ENCODE measurements at places on chromosomes 5 and 9. TPM values are rescaled to one million over a fixed set of nuclear protein-coding genes. Genes with fewer than 3 reads are reported as not detected.
A peak's percentile ranks its signal among the peaks of the same experiment; 100 is the strongest.

Gene SLC34A3
- total RNA-seq = not detected

Gene BTNL8
- not detected for total RNA-seq

Gene TMEM174
- not detected for total RNA-seq

Gene FCN2
- total RNA-seq = not detected

Gene PDCD1LG2
- 4.6 TPM for total RNA-seq

Gene SPINK6
- not detected for total RNA-seq

Gene PPP3R2
- not detected for total RNA-seq

Gene SVEP1
- 37.2 TPM for total RNA-seq

Gene FOXI1
- total RNA-seq = not detected

- no peak for ATAC-seq
Measured at GRCh38 chr9:130992682-130993032, 16.3 kb upstream of the LAMC3 start.

DNA sequence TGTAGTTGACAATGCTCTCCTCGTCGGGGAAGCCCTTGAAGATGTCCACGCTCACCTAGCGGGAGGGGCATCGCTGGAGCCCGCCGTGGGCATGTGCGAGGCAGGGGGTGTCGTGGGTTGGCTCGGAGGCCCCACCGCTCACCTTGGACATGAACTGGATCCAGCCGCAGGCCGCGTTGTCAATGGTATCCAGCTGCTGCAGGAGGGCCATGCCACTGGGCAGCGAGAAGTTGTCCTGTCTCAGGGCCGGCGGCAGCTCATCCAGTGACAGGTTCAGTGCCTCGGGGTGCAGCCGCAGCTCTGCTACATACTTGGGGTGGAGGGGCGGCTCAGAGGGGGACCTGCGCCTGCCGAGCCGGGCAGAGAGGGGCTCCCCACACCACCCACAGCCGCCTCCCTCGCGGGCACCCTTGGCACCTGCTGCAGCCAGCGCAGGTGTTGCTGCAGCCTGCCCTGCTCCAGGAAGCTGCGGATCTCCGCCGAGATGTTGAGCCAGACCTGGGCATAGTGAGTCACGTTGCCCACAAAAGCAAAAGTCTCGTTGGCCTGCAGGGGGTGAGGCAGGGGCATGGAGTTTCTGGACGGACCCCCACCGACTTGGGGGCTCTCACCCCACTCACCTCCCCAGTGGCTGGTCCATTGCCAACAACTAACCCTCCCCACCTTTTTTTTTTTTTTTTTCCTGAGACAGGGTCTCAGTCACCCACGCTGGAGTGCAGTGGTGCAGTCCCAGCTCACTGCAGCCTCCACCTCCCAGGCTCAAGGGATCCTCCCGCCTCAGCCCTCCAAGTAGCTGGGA, 9.1 kb downstream of the ABCA2 start:
- ATAC-seq = no peak

DNA sequence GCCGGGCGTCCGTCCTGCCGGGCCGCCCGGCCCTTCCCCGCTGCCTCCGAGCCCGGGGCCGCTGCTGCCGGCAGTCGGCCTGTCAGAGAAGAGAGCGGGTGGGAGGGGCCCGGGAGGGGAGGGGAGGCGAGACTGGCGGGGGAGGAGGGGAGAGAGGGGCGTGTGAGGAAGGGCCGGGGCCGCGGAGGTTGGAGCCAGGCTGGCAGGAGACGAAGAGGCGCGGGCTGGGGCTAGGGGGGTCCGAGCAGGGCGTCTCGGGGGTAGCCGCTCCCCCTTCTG, 570 bp downstream of the CREBRF start:
- ATAC-seq = peak; percentile 76

DNA sequence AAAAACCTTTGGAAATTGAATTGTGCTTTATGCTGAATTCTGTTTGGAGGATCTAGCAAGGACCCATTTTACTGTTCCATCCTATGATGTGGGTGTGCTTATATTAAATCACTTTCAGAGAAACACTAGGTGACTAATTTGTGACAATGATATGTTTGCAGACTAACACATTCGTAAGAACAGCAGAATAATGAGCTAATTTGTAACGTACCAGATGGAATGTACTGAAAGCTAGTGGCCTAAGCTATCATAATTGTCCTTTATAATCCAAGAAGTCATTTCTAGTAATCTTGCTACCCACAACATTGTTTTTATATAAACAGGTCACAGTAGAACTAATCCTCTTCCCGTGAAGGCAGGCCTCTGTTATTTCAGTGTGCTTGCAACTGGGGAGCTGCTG, 292.5 kb downstream of the PDE4D start:
- ATAC-seq = no peak

GRCh38 chr5:132525299-132525724, 18.0 kb downstream of the IL5 start:
- ATAC-seq = no peak

DNA sequence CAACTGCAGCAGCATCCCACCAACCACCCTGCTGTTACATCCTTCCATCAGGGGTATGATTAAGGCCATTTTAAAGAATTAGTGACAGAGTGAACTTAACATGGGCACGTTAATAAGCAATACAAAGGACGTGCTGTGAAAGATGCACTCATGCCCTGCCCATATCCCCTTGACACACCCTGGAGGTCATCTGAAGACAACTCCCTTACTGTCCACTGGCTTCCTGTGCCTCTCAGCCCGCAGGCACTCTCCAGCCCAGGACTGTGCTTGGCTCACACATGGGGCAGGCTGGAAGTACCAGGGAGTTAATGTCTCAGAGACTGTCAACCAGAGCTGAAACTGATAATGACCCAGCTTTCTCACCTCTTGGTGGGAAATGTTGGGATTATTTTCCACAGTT, 81.8 kb downstream of the TRIM36 start:
- no peak for ATAC-seq

DNA sequence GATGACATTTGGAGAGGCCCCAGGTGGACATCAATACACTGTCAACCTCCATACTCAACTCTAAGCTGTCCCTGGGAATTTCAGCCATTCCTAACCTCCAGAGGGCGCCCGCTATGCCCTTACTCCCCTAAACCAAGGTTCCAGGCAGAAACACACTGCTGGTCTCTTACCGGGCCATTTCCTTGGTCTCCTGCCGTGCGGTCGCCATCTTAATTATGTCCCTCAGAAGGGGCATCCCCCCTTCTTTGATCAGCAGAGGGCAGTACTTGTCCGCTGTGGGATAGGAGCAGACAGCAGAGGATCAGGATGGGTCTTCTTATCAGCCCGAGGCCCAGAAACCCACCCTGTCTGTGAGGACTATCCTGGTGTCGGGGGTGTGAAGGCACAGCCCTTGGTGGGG, 9.3 kb upstream of the ZDHHC12 start:
- peak; percentile 72 for ATAC-seq

DNA sequence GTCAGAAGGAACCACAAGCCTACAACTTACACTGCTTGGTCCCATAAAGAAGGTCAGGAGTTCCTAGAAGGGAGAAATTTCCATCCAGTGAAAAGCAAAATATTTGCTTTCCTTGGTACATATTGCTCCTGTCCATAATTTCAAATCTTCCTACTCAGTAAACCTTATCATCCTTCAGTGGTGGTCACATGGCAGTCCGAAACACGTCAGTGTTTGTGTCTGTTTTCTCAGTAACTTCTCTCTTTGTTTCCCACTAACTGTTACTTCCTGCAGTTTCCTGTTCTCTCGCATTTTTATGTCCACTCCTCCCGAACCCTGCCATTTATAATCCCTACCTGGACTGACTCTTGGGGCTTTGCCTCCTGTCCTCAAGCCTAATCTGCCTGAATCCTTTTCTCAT, 129.1 kb downstream of the FANCC start:
- no peak for ATAC-seq

GRCh38 chr9:34016149-34016548, 32.5 kb downstream of the UBAP2 start:
- no peak for ATAC-seq

DNA sequence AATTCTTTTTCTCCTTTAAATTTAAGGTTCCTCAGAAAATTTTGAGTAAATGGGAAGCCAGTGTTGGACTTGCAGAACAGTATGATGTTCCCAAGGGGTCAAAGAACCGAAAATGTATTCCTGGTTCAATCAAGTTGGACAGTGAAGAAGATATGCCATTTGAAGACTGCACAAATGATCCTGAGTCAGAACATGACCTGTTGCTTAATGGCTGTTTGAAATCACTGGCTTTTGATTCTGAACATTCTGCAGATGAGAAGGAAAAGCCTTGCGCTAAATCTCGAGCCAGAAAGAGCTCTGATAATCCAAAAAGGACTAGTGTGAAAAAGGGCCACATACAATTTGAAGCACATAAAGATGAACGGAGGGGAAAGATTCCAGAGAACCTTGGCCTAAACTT, 76.0 kb downstream of the NSD1 start:
- ATAC-seq = no peak

GRCh38 chr9:16192403-16193017, 639.7 kb downstream of the CCDC171 start:
- no peak for ATAC-seq

DNA sequence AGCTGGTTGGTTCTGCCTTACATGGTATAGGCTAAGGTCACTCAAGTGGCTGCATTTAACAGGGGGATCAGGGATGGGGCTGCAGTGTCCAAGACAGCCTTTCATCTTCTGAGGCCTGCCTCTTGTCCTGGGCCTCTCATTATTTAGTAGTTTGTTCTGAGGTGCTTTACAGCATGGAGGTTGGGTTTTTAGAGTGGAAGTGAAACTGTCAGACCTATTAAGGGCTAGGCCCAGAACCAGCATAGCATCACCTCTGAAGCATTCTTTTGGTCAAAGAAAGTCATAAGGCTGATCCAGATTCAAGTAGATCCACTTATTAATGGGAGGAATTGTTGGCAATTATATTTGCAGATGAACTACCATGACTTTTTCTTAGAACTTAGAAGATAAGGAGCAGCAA, 146.0 kb upstream of the NMUR2 start:
- ATAC-seq = no peak

- ATAC-seq = no peak
Measured at GRCh38 chr5:170638051-170638450, 134.2 kb downstream of the KCNIP1 start.

DNA sequence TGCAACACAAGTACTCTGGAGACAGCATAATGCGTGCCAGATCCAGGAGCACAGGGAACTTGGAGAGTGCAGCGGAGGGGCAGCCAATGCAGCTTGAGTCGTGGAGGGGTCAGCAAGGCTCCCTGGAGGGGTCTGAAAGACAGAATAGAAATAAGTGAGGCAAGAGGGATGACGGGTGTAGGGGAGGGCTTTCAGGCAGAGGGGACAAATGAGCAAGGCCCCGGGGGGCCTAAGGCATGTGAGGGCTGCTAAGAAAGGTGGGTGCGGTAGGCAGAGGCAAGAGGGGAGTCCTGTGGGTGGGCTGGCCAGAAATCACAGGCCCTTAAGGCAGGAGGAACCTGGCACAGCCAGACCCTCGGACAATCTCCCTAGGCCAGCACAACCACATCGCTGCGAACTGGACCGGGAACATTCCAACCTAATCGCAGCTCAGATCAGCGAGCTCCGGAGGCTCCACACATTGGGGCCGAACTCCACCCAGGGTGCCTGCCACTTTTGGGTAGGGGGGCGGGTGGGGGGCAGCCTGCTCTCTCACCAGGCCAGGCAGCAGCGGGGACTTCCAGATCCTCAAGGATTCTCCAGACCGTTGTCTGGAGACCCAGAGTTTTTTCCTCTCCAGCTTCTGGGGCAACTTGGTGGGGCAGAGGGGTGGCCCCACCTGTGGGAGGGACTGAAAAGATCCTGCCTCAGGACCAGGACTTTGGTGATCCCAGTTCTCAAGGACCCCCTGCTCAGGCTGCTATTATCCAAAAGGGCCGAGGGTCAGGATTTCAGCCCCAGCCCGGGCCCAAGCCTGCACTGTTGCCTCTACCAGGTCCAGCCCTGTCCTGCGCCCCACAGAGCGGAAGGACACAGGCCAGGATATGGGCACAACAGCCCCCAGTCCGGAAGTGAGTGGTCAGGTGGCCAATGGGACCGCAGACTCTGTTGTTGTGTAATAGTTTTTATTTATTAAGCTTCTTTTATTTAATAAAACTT, 22.7 kb upstream of the CYSTM1 start:
- ATAC-seq = no peak

GRCh38 chr9:77864211-77864889, 167.3 kb downstream of the GNAQ start:
- ATAC-seq = peak; percentile 55

DNA sequence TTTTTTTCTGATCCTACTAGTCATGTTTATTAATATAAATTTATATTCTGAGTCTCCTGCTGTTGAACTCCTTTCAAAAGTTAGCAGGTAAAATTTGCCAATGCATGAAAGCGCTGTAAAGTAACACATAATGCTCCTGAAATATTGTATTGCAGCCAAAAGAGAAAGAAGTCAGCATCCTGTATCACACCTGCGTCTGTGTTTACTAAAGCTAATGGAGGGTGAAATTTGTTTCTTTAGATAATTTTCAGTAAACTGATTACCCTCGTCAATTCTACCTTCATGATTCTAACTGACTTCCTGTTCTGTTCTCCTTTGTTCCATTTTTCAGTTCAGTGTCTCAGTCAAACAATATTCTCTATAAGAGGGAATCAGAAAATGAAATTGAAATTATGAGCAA, 415.4 kb downstream of the CDH9 start:
- no peak for ATAC-seq

- no peak for ATAC-seq
Measured at GRCh38 chr9:36868586-36869282, 165.3 kb downstream of the PAX5 start.

DNA sequence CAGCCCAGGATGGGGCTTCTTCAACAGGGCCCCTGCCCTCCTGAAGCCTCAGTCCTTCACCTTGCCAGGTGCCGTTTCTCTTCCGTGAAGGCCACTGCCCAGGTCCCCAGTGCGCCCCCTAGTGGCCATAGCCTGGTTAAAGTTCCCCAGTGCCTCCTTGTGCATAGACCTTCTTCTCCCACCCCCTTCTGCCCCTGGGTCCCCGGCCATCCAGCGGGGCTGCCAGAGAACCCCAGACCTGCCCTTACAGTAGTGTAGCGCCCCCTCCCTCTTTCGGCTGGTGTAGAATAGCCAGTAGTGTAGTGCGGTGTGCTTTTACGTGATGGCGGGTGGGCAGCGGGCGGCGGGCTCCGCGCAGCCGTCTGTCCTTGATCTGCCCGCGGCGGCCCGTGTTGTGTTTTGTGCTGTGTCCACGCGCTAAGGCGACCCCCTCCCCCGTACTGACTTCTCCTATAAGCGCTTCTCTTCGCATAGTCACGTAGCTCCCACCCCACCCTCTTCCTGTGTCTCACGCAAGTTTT, 23.6 kb downstream of the PCDHGC5 start:
- no peak for ATAC-seq

GRCh38 chr5:84870369-84870768, 485.7 kb upstream of the EDIL3 start:
- ATAC-seq = no peak

DNA sequence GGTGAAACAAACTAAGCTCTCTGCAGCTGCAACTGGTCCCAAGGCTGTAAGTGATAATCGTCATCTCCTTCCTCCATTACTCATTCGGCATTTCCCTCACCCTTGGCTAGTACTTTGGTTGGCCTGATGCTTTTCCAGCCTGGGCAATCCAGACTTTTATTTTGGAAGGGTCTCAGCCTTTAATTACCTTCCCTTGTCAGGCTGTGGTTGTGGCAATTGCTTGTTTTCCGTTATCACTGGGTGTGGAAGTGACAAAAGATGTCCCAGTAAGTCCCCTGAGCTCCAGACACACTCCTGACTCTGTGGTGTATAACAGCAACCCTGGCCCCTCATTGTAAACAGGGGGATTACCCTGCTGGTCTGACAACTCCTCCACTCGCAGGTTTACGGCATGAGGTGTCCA, 6.3 kb upstream of the FAF2 start:
- ATAC-seq = no peak

Data from gastroesophageal sphincter (tissue), 4 donors.